Left cardiac atrium (tissue), 4 donors: ENCODE measurements at places on chromosomes 1 and 21. TPM values are rescaled to one million over a fixed set of nuclear protein-coding genes. Genes with fewer than 3 reads are reported as not detected.
A peak's percentile ranks its signal among the peaks of the same experiment; 100 is the strongest.

- DNase-seq = no peak
Measured at GRCh38 chr1:221643404-221644144, 98.3 kb downstream of the DUSP10 start.

Gene CA14
- total RNA-seq = 8.7 TPM

- DNase-seq = no peak
Measured at GRCh38 chr1:26789931-26790330, 2.2 kb downstream of the PIGV start.

DNA sequence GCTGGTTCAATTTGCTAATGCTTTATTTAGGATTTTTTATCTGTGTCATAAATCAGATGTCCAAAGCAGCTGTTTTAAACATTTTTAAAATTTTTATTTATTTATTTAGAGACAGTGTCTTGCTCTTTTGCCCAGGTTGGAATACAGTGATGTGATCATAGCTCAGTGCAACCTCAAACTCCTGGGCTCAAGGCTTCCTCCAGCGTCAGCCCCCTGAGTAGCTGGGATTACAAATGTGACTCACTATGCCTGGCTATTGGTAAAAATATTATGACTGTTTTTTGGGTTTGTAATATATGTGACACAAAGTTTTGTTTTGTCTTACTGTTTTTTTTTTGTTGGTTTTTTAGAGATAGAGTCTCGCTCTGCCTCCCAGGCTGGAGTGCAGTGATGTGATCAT, 11.8 kb downstream of the ZBED6 start:
- no peak for DNase-seq

Gene TMCC2
- 11.9 TPM for total RNA-seq

Gene SPATA21
- total RNA-seq = not detected

DNA sequence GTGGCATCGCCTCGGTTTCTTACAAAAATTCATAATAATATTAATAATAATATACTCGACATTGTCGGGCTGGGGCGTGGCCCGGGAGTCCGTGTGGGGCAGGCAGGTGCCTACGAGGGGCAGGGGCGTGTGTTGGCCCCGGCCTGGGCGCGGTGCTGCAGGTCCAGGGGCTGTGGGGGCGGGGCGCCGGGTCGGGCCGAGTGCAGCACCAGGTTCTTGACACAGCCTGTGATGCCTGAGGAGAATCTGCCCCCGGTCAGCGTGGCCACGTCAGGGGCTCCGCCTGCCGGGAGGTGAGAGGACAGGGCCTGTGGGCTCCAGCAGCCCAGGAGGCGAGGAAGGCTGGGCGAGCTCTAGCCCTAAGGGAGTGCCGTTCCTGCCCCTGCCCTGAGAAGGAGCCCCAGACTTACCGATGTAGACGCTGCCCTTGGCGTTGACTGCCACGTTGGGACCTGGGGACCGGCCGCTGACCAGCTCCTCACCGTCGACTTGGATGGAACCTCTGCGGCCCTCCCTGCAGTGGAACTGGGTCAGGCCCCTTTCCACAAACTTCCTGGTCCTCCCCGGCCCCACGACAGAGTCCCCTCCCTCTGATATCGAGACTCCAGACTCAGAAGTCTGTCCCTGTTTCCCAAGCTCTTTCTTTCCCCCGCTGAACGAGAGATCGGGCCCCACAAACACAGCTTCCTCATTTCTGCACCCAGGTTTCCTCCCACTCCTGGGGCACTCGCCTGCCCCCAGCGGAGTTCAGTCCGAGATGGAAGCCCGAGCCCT, 11.3 kb downstream of the LDLRAD2 start:
- no peak for DNase-seq

Gene FCN3
- 14.2 TPM for total RNA-seq

GRCh38 chr1:220291580-220291979, 19.3 kb upstream of the RAB3GAP2 start:
- DNase-seq = no peak

DNA sequence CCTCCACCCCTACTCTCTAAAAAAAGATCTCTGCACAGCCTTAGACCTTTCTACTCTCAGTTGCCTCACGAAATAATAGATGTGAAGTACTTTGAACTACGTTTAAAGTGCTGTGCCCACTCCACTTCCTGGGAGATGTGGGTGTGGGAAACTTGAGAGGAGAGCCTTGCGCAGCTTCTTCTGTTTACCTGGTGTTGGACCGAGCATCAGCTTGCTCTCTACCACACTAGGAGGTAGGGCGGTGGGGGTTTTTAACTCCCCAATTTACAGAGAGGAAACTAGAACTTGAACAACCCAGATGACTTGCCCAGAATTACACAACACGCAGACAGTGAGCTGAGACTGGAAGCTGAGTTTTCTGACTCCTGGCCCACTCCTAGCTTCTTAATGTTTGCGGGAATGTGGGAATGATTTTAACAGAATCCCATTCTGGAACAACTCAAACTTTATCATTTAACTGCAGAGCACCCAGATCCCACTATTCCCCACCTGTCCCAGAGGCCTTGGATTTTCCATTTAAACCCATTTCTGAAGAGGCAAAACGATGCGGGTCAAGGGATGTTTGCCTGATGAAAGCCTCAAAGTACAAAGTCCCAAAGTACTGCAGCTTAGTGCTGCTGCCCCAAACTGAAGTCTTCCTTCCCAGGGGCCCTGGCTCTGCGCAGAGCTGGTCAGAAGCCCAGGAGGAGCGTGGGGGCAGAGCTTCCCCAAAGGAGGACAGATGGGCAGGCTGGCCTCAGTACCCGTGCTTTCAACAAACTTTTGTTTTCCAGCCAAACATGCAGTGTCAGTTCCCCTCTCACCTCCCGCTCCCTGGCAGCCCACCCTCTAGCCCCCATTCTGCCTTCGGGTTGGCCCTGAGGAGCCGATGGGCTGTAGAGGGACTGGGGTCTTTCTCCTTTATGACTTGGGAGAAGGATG, 19.0 kb downstream of the BTG2 start:
- no peak for DNase-seq

Gene TPTE
- total RNA-seq = not detected

- DNase-seq = no peak
Measured at GRCh38 chr1:205518661-205519540, 14.4 kb downstream of the CDK18 start.

DNA sequence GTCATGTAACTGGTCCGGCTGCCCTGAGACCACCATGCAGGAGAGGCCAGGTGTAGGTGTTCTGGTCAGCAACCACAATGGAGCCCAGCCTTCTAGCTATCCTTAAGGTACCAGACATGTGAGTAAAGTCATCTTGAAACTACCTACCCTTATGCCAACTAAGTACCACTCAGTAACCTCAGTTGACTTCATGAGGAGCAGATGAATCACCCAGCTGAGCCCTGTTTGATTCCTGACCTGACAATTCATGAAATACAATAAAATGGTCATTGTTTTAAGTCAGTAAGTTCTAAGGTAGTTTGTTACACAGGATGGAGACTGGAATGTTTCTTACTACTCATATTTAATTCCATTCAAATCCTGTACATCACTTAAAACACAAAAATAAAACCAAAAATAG, 113.1 kb upstream of the LMO4 start:
- DNase-seq = no peak

- no peak for DNase-seq
Measured at GRCh38 chr1:166695115-166695514, 144.2 kb upstream of the POGK start.

DNA sequence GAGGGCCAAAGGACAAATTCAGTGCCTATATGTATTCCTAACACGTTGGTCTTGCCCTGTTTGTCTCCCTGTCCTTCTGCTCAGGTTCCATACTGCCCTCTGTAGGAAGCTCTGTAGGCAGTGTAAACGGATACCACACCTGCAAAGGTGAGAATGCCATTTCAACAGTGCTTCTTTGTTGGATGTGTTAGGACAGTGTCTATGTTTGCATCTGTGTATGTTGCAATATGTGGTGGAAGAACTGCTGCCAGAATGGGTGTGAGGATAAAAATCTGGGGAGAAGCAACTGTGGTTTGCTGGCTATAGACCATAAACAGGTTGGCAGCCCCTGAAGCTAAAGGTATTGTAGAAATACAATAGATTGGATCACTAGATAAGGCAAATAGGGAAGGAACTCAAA, 113.1 kb upstream of the BMP8A start:
- no peak for DNase-seq

Gene IPP
- total RNA-seq = 11.2 TPM

GRCh38 chr1:153494976-153495535, 34.6 kb upstream of the S100A7 start:
- DNase-seq = peak; percentile 77

DNA sequence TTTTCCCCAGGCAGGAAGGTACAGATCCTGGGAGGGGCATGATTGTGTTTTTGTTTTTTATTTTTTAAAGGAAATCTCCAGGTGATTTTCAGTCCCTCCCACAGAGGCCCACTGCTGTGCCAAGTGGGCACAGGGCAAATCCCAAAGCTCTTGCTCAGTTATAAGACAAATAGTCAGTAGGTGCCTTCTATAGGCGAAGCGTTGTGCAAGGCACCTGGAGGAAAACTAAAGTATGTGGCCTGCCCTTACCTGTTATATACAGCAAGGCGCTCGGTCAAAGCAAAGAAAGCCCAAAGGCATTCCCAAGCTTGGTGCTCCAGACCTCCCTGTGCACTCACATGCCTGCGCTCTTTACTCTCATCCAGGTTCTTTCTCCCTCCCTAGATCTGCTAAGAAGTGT, 81.0 kb downstream of the KCNJ15 start:
- DNase-seq = no peak

Gene SEMA6C
- 37.0 TPM for total RNA-seq

GRCh38 chr1:75671708-75672107, 52.8 kb upstream of the ACADM start:
- DNase-seq = no peak

- DNase-seq = no peak
Measured at GRCh38 chr1:219293410-219293809, 119.7 kb downstream of the LYPLAL1 start.

GRCh38 chr1:8097908-8098307, 71.8 kb upstream of the ERRFI1 start:
- DNase-seq = no peak

GRCh38 chr1:94094469-94095111, 26.4 kb downstream of the ABCA4 start:
- peak; percentile 80 for DNase-seq

Gene VANGL2
- total RNA-seq = 5.1 TPM

Gene OR10J1
- total RNA-seq = not detected

GRCh38 chr1:232377494-232377770, 252.5 kb downstream of the SIPA1L2 start:
- DNase-seq = peak; percentile 67

GRCh38 chr1:81548918-81549587, 251.7 kb upstream of the ADGRL2 start:
- no peak for DNase-seq

GRCh38 chr1:10823000-10823401, 26.6 kb upstream of the CASZ1 start:
- peak; percentile 50 for DNase-seq

DNA sequence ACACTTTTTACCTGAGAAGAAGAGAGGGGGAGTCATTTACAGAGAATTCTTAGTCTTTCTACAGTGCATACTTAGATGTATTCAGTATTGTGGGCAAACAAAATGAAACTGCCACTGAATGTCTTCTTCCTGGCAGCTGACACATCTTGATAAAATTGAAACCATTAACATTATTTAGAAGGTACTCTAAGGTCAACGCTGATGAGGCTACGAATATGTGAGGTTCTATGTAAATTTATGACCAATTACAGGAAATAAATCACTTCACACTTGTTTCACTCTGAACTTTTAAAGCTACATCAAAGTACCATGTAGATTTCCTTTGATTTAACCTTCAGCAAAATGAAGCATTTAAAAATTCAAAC, 51.3 kb upstream of the GFI1 start:
- DNase-seq = no peak

DNA sequence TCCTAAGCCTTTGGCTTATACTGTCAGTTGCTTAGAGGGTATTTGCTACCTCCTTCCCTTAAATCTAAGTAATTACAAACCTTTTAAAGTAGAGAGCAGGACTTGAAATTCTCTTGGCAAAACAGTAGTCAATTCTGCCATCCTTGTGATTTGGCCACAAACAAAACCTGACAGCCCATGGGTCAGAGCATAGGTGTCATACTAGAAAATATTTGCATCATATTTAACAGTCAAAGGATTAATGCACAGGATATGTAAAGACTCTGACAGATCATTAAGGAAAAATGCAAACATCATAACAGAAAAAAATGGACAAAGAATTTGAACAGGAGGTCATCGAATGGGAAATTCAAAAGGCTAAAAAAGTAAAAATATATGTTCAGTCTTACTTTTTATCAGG, 50.5 kb downstream of the ZFYVE9 start:
- no peak for DNase-seq

DNA sequence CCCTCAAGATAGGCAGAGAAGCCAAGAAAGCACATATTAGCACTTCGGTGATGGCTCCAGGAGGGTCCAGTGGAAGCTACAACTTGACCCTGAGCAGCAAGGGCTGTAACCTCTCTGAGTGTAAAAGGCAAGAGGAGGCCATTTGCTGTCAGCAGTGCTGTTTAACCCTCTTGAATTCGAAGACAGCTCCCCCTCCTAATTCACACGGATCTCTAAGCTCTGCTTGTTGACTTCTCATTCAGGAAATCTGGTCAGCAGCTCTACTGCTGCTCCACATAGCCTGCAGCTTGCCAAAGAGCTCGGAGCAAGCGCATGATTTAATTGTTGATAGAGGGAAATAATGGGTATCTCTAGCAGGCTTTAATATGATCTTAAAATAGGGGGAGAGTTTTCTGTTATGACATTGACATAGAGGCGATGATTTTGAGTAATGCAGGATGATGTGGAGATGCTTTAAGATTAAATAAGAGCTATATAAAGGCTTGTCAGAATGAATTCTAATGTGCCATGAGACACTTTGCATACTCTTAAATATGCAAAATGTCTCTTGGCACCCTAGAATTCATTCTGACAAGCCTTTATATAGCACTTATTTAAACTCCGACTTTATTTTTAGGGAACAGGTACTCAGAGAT, 79.4 kb upstream of the USH2A start:
- DNase-seq = no peak

- no peak for DNase-seq
Measured at GRCh38 chr1:99496067-99496466, 149.8 kb upstream of the PALMD start.

Gene CDCA8
- 0.88 TPM for total RNA-seq

DNA sequence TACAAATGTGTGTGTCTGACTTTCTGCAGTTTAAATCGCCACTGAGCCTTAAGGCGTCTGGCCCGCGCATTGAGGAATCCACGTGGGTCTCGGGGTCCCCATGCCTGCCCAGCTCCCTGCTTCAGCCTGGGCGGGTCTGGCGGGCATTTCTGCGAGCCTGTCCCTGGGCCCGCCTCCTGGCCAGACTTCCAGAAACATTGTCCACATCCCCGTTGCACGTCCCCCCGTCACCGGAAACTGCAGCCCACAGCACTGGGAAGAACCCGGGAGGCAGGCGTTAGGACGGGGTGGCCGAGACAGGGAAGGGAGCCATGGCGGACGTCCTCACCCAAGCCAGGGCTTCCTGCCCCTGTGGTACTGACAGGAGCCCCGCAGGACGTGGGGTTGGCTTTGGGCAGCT, 113.1 kb upstream of the COL6A1 start:
- peak; percentile 12 for DNase-seq

- DNase-seq = no peak
Measured at GRCh38 chr21:40080385-40080784, 213.1 kb downstream of the PCP4 start.

Gene CYP4A22
- total RNA-seq = not detected

Gene C1orf87
- total RNA-seq = not detected

Gene AKIRIN1
- 63.9 TPM for total RNA-seq

Gene RIT1
- total RNA-seq = 23.1 TPM

GRCh38 chr1:1091344-1092148, 17.4 kb upstream of the RNF223 start:
- peak; percentile 16 for DNase-seq

Gene ALG14
- 2.5 TPM for total RNA-seq
